Activated CD4-positive, alpha-beta T cell treated with anti-CD3 and anti-CD28 coated beads, Interleukin-2, amount 50 U/mL, for 16 hours (primary cell): ENCODE measurements at places on chromosomes 11 and 22.

DNA sequence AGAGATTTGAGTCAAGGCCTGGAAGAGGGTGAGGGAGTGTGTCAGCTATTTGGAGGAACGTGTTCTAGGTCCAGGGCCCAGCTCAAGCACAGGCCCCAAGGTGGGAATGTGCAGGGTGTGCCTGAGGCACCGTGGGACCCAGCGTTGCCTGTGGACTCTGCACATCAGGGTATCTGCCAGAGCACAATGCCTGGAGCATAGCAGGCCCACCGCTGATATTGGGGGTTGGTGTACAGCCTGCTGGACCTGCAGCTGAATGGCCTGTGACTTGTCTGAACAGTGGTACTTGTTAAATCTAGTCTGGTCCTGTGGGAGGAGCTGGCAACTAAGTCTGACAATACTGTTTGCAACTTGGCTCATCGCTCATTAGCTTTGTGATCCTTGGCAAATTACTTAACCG lies 131.7 kb downstream of the GRIK4 start:
- no peak for DNase-seq

GRCh38 chr22:28570696-28571373 lies 108.8 kb downstream of the TTC28 start:
- DNase-seq = no peak

GRCh38 chr11:69312453-69313404 lies 18.8 kb downstream of the MYEOV start:
- DNase-seq = no peak

GRCh38 chr11:66150140-66150539 lies 80.1 kb downstream of the PACS1 start:
- DNase-seq = no peak
